ENCODE measurements at places on chromosomes 3 and 15.

GRCh38 chr3:34387826-34388564 lies 589.6 kb downstream of the PDCD6IP start:
- no peak for DNase-seq

DNA sequence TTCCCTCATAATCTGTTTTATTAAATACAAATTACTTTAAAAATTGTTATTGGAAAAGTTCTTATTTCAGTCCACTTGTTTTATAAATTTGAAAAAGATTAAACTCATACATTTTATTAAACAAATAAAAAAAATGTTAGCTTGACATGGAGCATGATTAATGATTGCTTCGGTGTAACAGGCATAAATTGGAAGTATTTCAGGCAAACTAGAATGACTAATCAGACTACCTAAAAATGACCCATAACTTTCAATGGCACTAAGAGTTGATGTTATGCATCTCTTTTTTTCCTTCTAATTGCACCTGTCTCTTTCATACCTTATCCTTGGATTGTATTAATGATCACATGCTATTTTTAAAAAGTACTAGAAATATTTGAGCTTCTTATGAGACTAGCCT lies 343.3 kb downstream of the ZNF385D start:
- no peak for DNase-seq

GRCh38 chr3:108966773-108967172 lies 13.1 kb upstream of the GUCA1C start:
- no peak for DNase-seq

DNA sequence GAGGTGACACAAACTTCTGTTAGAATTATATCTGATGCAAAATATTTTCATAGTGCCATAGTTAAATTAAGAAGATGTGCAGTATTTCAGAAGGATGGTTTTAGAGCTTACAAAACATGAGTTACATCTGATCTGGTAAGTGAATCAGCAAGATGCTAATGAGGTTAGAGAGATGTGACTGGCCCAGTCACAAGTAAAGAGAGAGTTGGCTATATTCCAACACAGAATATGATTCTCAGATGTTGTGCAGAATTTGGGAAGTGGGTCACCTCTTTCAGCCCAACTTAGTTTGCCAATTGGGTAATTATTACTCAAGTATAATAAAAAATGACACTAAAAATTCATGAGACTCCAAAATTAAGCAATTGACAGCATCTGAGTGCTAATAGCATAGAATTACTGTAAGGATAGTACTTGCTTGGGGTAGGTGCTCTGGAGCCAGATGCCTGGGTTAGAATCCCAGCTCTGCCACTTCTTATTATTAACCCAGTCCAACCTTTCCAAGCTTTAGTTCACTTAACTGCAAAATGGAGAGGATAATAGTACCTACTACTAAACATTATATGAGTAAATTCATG lies 30.8 kb downstream of the P2RY1 start:
- DNase-seq: no peak

DNA sequence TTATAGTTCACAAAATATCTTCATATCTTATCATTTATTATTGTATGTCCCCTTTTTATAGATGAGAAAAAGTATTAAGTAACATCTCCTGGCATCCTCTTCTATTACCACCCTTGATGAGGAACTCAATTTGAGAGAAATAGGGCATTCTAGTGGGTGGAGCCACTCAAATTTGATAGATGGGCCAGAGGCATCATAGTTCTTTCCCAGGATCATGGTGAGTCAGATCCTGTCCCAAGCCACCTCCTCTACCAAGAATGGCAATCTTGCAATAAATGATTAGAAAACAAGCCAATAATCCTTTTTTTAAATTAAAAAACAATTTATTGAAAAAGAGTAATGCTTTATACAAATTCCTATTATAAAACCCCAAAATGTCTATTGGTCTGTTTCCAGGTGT lies 16.8 kb downstream of the CLDN1 start:
- DNase-seq: no peak

DNA sequence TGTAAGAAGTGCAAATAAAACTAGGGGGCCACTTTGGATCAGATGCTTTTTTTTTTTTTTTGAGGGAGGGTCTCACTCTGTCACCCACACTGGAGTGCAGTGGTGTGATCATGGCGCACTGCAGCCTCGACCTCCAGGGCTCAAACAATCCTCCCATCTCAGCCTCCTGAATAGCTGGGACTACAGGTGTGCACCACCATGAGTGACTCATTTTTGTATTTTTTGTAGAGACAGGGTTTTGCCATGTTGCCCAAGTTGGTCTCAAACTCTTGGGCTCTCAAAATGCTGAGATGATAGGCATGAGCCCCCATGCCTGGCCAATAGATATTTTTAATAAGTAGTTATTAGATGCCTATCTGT lies 20.8 kb downstream of the CCR1 start:
- DNase-seq: no peak

- DNase-seq: no peak
Measured at GRCh38 chr3:145817870-145818483, 343.0 kb downstream of the PLOD2 start.

DNA sequence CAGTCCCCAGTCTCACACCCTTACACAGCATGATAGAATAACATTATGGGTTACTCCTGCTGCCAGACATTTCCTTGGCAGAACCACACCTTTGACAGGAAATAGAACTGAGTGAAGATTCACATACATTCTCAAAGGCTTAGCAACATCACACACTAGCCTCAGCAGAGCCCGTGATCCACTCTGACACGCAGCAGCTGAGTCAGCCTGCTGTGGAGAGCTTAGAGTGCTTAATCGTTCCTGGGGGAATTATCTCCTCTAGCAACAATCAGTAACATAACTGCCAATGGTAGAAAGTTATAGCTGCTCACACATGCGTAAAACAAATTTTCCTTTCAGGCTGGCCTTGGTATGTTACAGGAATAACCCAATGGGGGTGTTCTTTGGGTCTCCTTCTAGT lies 382.1 kb downstream of the GAP43 start:
- no peak for DNase-seq

GRCh38 chr3:174168538-174169254 lies 690.4 kb upstream of the NAALADL2 start:
- DNase-seq: no peak

DNA sequence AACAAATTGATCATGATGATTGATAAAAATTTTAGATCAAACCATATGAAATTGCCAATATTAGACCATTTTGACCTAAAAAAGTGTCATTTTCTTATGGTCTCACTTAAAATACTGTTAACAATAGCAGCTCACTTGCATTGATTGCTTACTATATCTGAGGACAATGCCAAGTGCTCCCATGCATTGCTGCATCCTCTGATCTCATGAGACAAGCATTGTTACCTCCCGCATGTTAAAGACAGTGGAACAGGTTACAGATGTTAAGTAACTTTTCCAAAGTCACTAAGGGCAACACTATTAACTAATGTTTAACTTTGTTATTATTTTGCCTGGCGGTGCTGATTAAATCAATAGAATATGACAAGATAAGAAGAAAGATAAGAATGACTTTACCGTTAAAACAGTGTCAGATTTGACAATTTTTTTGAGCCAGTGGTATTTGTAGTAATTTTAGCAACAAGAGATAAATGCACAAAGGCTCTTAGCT lies 69.3 kb downstream of the PPM1L start:
- DNase-seq: no peak

DNA sequence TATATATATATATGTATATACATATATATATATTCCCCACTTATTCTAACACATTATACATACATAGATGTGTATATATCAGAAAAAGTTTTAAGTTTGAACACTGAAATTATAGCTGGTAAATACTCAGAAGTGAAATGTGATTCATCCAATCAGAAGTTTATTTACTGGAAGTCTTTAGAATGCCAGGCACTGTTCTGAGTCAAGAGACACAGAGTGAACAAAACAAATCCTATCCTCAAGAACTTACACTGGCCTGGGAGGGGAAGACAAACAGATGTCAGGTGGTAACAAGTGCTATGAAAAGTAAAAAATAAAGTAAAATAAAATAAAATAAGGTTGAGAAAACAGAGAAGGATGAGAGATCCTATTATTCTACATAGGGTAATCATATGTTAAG lies 13.4 kb downstream of the DHX36 start:
- no peak for DNase-seq

- peak; percentile 74 for DNase-seq
Measured at GRCh38 chr3:101849714-101850245, 466 bp downstream of the NFKBIZ start.

GRCh38 chr15:50234764-50235163 lies 30.8 kb downstream of the HDC start:
- no peak for DNase-seq

DNA sequence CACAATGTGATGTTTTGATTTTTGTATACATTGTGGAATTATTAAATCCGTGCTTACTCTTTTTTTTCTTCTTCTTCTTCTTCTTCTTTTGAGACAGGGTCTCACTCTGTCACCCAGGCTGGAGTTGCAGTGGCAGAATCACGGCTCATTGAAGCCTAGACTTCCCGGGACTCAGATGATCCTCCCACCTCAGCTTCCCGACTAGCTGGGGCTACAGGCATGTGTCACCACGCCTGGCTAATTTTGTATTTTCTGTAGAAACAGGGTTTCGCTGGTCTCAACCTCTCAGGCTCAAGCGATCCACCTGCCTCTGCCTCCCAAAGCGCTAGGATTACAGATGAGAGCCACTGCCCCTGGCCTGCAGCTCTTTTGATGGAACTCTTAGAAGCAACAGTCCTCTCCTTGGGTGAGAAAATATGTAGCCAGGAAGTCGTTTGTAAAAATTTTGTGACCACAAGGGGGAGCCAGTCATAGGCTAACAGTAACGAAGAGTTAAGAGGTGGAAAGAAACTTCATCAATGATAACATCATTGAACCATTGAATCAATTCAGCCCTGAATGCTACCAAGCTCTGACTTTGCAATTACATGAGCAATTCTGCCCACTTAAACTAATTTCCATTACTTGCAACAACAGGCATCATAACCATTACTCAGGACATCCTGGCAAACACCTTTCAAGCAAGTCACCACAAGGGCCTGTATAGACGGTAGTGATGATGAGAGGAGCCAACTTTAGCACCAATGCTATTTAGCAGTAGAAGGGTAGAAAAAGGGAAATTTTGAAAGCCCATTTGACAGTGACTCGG lies 16.7 kb upstream of the CMTM7 start:
- DNase-seq: peak; percentile 81

GRCh38 chr15:57171426-57171825 lies 204.9 kb upstream of the CGNL1 start:
- no peak for DNase-seq

- DNase-seq: no peak
Measured at GRCh38 chr15:71509139-71509538, 301.2 kb upstream of the NR2E3 start.

GRCh38 chr3:157418104-157418503 lies 18.5 kb upstream of the PTX3 start:
- DNase-seq: no peak

- no peak for DNase-seq
Measured at GRCh38 chr3:139226731-139227130, 117.1 kb upstream of the MRPS22 start.

DNA sequence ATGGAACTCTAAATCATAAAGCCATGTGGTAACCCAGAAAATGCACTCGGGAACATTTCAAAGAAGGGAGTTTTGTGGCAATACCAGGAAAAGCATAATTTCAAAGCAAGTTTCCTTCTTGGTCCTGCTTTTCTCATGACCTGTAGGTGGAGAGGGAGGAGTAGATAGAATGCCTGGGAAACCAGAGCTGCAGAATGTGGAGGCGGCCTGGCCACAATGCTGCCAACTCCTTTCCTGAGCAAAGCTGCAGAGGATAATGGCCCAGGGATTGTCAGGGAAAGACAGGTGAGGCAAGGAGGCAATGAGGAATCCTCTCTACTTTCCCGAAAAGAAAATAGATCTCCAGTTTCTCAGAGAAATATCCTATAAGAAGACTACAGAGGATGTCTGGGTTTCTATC lies 330.3 kb downstream of the FGF12 start:
- DNase-seq: no peak

- peak; percentile 76 for DNase-seq
Measured at GRCh38 chr15:40279437-40280141, 3.3 kb downstream of the ANKRD63 start.

DNA sequence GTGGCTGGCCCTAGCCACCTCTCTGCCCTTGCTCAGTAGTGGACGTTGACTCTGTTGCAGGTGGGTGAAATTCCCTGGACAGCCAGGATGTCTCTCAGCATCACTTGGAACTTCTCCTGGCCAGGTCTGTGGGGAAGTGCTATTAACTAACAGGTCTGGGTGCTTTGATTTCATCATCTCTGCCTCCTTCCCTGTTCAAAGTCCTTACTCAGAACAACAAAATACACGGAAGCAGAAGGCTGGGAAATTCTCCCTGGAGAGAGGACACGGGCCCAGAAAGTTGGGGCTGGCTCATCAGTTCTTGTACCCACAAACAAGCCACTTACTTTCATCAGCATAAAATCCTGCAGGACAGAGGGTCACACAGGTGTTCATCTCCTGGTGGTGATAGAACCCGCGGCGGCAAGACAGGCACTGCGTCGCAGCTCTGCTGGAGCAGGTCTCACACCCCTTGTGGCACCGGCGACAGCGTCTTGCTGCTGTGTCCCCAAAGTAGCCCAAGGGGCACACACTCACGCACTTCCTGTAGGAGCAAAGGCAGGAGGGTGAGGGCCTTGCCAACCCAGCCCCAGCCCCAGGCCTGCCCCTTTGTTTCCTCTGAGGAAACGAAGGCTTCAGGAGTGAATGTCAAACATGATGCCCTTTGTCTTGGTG lies 29.6 kb upstream of the SNRPA1 start:
- no peak for DNase-seq

DNA sequence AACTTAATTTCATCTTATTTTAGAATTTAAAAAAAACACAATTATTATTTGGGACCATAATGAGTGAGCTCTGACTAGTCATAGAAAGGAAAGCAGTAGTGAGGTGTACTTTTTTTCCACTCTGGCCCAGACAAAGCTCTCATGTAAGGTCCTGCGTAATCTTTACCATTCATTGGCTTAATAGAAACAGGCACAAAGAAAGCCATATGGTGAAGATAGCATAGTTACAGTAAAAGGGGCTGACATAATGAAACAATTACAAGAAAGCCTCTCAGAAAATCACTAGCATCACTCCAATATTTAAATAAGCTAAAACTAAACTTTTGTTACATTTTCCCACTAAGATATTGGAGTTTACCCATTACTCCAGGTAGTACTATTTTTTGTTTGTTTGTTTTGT lies 384.6 kb upstream of the ALCAM start:
- DNase-seq: no peak

DNA sequence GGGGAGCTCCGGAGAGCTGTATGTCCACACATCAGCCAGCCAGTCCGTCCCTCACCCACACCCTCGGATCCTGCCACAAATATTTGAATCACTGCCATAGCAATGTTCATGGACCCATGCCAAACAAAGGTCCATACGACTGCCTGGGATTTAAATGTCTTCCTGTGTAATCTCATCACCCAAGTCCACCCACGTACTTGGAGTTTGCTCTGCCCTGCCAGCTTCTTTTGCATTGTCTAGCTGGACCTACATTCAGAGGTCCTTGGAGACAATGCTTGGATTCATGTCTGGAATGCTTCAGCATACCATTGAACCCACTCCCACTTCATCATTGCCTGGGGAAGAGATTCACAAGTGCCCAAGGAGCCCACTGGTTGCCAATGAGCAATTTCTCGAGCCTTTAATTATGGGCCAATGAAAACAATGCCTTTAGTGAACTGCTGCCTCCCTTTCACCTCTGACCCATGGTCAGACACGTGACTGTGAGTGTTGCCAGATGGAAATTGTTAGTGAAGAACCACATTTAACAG lies 90.4 kb upstream of the PHLDB2 start:
- DNase-seq: no peak

All from CD4-positive, alpha-beta T cell treated with Interleukin-6 for 4 hours (primary cell).